ENCODE measurements at places on chromosomes 1 and 21. TPM values are rescaled to one million over a fixed set of nuclear protein-coding genes. Genes with fewer than 3 reads are reported as not detected.

Gene F13B
- total RNA-seq = not detected

Gene C1orf50
- 5.9 TPM for total RNA-seq

Gene FAM76A
- 9.3 TPM for total RNA-seq

Gene ADCY10
- total RNA-seq = not detected

Gene TMEM54
- total RNA-seq = 3.2 TPM

Gene PRRX1
- not detected for total RNA-seq

Gene SPRR4
- total RNA-seq = not detected

Gene RNU1-3
- total RNA-seq = 907 TPM
